NT2/D1 (cell line): ENCODE measurements at places on chromosomes 3 and 15.

DNA sequence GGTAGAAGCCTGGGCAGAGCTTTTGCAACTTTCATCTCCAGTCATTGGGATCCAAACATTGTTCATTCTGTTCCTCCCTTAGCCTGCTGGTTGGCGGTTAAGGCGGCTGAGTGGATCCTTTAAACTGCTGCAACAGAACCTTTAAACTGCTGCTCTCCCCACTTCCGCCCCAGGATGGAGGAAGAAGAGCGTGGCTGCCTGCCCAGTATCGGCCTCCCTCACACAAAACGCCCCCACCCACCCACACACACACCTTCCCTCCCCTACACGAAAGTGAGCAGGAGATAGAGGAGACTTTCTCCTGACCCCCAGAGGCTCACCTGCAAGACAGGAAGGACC, 460 bp upstream of the ZMAT3 start:
- DNase-seq, result no peak

- DNase-seq, result no peak
Measured at GRCh38 chr3:188169830-188170455, 16.0 kb downstream of the LPP start.

GRCh38 chr15:29107971-29108645, 161.5 kb downstream of the NSMCE3 start:
- DNase-seq, result no peak

- DNase-seq, result no peak
Measured at GRCh38 chr3:78919021-78919755, 848.6 kb downstream of the ROBO1 start.

DNA sequence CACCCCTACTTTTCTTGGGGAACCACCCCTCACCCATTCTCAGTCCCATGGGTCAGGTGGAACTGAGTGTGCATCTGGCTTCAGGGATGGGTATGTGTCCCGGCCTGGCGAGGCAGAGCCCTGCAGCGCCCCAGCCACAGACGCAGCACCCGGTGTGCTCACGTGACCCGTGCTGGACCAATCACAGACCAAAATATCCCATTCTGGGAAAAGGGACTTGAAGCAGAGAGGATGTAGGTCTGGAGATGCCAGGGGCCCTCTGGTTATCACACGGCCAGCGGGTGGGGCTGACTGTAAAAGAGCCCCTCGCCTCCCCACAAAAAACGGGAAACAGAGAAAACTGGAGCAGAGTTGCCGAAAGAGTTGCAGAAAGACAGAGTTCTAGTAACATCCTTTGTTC, 138.0 kb upstream of the RAD18 start:
- no peak for DNase-seq

- DNase-seq, result no peak
Measured at GRCh38 chr3:109254770-109255169, 61.5 kb downstream of the DPPA2 start.

DNA sequence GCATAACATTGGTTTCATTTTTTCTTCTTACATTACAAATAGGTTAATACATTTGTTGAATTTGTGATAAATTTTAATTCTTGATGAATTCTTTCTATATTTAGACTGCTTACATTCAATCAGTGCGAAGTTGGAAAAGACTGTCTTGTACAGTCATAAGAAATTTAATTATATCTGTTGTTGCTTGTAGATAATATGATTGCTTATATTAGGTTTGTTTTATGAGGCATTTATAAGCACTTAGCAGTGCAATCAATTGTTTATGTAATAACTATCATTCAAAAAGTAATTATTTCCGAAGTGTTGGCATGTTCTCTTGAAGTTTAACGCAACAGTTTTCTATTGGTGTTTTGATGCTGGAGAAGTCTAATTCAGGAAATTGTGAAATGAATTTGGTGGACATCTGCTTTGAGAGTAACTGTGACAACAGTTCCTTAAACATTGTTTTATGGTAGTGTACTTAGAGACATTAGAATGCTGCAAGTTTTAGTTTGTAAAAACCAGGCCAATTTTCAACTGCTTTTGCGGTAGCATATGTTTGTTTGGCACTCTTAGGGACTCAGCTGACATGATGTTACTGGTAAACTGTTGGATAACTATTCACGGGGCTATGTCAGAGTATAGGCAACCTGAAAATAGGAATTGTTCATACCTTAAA, 99.7 kb downstream of the NAALADL2 start:
- DNase-seq, result no peak

GRCh38 chr3:137852391-137852830, 88.3 kb downstream of the SOX14 start:
- DNase-seq, result no peak

- peak; percentile 55 for DNase-seq
Measured at GRCh38 chr3:109081746-109082510, 36.0 kb downstream of the MORC1 start.

DNA sequence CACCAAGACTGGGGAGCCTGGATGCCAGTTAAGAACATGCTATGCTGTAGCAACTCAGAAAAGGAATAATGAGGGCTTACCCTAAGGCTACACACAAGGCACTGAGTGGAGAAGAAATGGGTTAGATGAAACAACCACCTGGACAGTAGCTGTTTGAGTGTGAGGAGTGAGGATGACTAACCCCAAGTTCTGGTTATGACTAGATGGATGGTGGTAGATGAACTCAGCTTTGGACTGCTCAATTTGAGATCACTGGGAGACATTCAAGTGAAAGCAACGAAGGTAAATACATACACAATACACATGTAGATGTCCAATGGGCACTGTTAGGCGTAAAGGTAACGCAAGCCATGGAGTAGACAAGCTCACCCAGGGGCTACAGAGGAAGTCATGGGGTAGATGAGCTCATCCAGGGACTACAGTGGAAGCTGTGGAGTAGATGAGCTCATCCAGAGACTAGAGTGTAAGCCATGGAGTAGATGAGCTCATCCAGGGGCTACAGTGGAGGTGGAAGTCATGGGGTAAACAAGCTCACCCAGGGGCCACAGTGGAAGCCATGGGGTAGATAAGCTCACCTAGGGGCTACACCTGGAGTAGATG, 98.3 kb downstream of the ANO10 start:
- no peak for DNase-seq

DNA sequence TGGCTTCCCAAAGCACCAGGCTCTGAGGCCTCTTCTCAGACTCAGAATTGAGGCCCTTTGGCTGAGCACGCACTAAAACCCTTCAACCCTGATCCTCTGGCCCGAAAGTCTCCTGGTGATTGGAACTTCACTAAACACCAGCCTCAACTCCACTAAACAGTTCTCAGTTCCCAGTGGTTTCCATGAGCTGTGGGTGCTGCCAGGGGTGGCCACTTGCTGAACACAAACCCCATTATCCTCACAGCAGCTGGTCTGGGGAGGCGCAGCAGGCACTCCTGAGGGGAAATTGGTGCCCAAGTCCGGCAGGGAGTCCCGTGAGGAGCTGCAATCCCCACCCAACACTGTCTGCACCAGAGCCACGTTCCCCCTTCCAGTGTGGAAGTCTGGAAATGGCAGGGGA, 3.8 kb upstream of the CLK3 start:
- no peak for DNase-seq

GRCh38 chr15:42129364-42129763, 27.1 kb downstream of the PLA2G4F start:
- no peak for DNase-seq

DNA sequence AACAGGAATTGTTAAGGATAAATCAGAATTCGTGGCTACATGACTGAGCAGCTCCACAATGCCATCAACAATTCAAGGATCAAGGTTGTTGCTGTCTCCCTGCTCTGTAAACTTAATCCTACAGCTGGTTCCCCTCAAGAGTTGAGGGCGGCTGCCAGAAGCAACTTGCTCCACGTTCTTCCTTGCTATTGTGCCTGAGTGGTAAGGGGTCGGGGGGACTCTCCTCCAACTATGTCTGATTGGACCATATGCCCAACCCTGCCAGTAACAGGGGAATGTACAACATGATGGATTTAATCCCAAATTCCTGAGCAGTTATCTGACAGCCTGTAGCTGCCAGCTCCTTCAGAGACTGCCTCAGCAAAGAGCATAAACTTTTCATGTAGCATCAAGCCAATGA, 37.9 kb upstream of the MECOM start:
- no peak for DNase-seq

DNA sequence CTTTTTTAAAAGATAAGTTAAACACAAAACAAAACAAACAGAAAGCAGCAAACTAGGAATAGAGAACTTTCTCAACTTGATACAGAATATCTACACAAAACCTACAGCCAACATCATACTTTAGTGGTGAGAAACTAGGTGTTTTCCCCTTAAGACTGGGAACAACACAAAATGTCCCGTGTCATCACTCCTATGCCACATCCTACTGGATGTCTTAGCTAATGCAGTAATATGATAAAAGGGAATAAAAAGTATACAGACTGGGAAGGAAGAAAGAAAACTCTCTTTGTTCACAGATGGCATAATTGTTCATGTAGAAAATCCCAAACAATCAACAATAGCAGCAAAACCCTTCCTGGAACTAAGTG, 45.9 kb downstream of the TMEM45A start:
- no peak for DNase-seq
